ENCODE measurements at places on chromosomes 3 and 15.

DNA sequence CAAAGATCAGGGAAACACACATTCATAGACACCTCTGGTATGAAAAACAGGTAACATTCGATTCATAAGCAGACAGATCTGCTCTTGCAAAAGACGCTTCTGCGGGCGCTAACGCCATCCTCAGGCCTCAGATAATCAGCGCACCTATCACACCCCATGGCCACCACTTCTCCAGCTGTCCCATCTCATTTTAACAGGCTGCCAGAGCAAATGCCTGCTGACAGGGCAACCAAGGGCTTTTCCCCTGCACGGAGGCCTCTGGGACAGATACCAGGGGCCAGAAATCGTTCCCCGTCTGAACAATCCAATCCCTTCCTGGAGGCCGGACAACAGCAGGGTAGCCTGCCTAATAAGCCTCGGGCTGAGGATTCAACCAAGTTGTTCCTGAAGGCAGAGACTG lies 15.2 kb downstream of the ABCC5 start:
- no peak for DNase-seq

DNA sequence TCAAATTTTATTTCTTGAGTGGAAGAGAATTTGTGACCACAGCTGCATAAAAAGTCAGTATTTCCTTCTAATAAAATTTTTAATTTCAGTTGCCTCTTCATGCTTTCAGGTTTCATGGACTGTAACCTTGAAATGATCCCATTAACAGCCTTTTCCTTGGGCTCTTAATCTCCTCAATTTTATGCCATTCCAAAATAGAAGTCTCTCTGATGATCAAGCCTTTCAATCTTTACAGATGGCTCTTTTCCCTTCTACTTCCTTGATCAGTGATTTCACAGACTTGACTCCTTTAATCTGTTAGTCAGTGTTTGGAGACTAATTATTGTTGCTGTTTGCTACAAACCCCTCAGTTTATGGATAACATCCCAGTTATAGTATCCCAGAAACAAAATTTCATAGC lies 11.9 kb downstream of the TSC22D2 start:
- DNase-seq = no peak

DNA sequence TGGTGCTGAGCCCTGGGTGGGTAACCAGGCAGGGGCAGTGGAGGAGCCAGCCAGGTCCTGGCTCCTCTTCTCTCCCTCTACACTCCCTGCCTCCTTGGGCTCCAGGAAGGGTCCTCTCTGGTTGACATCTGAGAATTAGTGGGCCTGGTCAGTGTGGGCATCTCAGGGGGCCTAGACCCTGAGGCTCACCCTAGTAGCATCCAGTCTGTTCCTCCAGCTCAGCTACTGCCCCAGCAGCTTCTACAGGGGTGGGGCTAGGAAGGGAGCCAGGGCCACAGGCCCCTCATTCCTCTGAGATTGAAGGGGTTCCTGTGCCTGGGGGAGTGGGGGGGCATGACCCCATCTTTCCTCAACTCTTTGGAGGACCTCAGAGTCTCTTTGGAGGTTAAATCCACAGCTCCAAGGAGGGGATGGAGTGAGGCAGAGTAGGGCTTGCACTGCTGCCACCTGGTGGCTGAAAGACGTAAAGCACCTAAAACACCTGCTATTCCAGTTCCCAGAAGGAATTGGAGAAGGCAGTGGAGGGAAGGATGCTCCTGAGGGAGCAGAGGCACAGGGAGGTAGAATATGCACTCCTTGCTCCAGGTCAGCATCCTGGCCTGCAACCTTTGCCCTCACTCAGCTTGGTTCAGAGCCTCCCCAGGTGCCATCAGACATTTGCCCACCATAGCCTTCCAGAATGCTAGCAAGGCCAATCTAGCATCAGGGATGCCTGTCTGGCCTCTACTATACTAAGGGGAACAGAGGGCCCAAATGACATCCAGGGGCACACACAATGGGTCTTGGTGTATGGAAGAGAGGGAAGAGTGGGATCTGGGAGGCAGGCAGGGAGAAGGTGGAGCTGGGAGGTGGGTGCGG lies 25.1 kb downstream of the C3orf18 start:
- DNase-seq = peak; percentile 45

DNA sequence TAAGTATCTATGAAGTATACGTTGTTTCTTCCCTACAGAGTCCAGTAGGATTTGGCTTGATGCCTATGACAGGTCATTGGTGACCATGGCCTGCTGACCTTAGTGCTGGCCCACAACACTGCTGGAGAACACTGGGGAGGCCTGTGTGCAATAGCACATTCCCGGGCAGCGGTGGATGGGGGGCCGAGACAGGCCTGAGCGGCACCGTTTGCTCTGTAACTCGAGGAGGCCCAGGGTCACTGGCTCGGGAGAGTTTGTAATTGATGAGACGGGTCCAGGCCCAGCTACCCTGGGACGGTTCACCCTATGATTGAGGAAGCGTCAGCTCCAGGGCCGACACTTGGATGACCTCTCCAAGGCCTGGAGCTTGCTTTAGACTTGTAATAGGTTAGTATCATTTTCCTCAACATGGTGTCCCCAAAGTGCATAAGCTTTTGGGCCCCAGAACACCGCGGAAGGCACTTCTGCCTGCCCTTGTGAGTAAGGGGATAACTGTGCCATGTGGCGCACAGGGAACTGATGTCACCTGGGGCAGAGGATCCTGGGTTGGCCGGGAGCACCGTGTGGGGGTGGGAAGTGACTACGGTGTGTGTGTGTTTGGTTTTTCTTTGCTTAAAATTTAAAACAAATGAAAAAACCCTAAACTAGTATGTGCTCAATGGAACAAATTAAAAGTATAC lies 12.0 kb downstream of the TRPM1 start:
- no peak for DNase-seq

GRCh38 chr3:72190050-72190449 lies 405.1 kb upstream of the PROK2 start:
- DNase-seq = no peak

GRCh38 chr3:58099865-58100264 lies 91.6 kb downstream of the FLNB start:
- no peak for DNase-seq

GRCh38 chr3:179768080-179768479 lies 115.2 kb downstream of the USP13 start:
- DNase-seq = peak; percentile 2

GRCh38 chr15:51186891-51187290 lies 92.2 kb upstream of the TNFAIP8L3 start:
- no peak for DNase-seq

DNA sequence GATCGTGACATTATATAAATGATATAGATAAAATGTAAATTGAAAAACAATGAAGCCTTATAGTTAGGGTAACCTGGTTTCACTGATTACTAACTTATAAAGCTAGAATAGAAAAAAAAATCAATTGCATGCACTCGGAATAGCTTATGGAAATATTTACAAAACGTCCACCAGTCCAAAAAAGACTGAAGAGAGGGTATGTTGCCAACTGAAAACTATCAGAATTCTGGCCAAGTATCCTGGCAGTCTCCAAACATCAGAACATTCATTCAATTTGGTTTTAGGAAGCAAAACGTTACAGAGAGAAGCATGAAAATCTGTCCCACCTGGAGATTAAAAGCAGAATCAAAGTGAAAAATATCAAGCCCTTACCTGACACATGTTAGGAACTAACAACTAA lies 892.4 kb downstream of the ROBO1 start:
- no peak for DNase-seq

DNA sequence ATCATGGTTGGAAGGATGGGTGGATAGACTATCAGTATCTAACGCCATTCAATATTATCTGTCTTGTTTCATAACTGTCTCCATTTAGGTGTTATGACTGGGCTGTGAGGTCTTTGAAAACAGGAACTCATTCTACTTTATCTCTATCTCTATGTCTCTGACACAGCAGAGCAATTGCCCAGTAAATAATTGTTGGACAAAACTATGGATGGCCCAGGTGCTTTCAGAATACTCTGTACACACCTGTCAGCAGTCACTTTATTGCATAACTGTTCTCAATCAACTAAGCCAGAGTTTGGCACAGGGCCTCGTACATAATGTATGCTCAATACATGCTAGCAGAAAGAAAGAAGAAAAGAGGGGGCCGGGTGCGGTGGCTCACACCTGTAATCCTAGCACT lies 210.3 kb downstream of the OPA1 start:
- DNase-seq = no peak

DNA sequence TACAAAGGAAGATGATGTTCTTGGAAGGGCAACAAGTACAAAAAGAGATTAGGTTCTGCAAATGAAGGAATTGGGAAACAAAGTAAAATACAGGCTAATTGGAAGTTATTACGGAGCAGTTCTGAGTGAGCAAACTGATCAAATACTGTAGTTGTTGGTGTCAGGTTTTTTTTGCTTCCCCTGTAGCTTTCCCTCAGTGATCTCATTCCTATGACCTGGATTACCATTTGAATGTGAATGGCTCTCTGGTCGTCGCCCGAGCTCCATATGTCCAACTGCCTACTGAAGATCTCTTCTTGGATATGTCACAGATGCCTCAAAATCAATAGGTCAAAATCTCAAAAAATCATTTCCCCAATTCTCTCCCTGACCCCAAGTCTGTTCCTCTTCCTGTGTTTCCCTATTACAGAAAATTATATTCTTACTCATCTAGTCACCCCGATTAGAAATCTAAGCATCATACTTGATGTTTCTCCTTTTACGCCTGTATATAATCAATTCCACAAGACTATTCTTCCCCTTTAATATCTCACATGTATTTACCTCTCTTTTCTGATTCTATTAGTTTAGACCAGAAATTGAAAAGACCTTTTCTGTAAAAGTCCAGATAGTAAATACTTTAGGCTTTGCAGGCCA lies 29.0 kb downstream of the GOLM2 start:
- DNase-seq = no peak

GRCh38 chr3:299590-300301 lies 103.2 kb downstream of the CHL1 start:
- no peak for DNase-seq

DNA sequence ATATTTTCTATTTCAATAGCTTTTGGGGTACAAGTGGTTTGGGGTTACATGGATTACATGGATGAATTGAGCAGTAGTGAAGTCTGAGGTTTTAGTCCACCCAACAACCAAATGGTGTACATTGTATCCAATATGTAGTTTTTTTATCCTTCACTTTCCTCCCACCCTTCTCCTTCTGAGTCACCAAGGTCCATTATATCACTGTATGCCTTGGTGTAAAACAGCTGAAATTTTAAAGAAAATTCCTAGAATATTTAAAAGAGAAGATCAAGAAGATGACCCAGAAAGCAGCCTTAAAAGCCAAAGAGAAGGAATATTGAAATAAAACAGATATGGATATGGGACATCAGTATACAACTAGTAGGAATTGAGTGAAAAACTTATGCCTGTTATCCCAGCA lies 204.2 kb upstream of the COL8A1 start:
- no peak for DNase-seq

GRCh38 chr3:109122690-109123089 lies 4.8 kb upstream of the MORC1 start:
- no peak for DNase-seq

GRCh38 chr3:191627064-191627463 lies 166.1 kb downstream of the PYDC2 start:
- no peak for DNase-seq

GRCh38 chr3:178457511-178457910 lies 78.7 kb upstream of the KCNMB2 start:
- no peak for DNase-seq

- DNase-seq = no peak
Measured at GRCh38 chr3:37562876-37563275, 298.8 kb upstream of the CTDSPL start.

GRCh38 chr3:161388855-161389254 lies 17.5 kb upstream of the SPTSSB start:
- no peak for DNase-seq

DNA sequence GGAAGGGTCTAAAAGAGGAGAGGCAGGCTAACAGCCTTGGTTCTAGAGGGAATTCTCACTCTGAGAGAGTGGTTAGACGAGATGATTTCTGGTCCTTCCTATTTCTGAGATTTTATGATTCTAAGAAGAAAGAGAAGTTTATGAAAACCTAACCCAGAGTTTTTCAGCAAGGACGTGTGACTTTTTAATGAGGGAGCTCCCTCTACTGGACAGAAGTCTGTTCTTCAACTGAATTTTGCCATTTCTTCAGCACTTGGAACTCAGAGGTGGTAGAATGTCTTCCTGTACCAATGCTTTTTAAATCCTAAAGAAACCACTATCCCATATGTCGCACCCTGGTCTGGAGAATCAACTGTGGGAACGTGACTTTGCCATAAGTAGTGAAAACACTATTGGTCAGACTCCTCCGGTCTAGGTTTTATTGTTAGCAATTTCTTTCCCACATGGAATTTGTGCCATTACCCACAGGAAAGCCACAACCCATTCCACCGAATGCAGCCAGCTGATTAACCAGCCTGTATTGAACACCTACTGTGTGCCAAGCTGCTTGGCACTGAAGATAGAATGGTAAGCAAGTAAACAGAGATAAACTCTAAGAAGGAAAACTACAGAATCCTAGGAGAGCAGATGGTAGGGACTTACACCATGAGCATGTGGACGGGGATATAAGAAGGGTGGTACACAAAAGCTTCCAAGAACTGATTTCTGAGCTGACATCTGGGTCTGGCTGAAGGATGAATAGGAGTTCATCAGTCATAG lies 199.5 kb upstream of the LMCD1 start:
- peak; percentile 25 for DNase-seq

DNA sequence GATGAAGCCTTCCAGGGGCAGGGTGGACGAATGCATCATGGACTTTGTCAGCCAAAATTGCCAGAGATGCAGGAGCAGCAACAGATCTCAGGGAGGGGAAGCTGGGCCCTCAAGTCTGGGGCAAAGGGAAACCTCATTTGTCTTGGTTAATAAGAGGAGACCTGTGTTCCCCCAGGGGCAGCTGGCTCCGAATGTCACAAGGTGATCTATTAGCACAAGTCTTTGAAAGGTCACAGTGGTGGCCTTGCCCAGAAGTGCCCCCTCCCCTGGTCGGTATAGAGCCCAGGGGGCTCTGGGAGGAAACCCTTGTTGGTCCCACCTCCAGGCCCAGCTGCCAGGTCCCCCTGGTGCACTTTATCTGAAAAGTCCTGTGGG lies 46.2 kb downstream of the ABTB1 start:
- DNase-seq = no peak

DNA sequence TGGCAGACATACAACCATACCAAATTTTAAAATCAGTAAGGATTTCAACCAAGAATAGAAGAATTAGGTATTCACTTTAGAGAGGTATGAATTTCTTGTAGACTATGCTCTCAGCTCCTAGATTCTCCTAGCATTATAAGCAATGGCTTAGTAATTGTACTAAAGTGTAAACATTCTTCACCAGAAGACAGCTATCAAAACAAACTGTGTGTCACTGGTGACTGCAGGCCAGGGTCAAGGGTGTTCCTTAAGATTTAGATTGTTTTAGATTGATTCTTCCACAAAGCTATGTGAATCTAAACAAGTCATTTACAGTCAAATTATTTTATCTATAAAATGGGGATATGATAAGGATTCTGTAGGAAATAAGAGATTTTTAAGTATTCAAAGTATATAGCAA lies 23.1 kb upstream of the GP5 start:
- DNase-seq = no peak

GRCh38 chr3:182139627-182140357 lies 428.1 kb downstream of the SOX2 start:
- DNase-seq = no peak
